Activated T-helper 1 cell treated with anti-CD3 and anti-CD28 coated beads, Interleukin-12 subunit alpha, Interleukin-12 subunit beta, Interleukin-2, Interleukin-4 antibody, amounts not matched to agents 30 ng/mL and 10 ng/mL and 1 ng/mL, durations not matched to agents 14 hours and 24 hours and 36 hours (primary cell): ENCODE measurements at places on chromosomes 13 and 19. TPM values are rescaled to one million over a fixed set of nuclear protein-coding genes. Genes with fewer than 3 reads are reported as not detected.

Gene ZNF432
- total RNA-seq = 12.5 and 15.0 TPM in 2 replicates

Gene HCST
- total RNA-seq = 58.5 and 62.2 TPM in 2 replicates

Gene FAM124A
- total RNA-seq = 0.67 and 0.91 TPM in 2 replicates

Gene TARM1
- total RNA-seq = not detected in 2 replicates

Gene SMIM24
- total RNA-seq = not detected in 2 replicates

DNA sequence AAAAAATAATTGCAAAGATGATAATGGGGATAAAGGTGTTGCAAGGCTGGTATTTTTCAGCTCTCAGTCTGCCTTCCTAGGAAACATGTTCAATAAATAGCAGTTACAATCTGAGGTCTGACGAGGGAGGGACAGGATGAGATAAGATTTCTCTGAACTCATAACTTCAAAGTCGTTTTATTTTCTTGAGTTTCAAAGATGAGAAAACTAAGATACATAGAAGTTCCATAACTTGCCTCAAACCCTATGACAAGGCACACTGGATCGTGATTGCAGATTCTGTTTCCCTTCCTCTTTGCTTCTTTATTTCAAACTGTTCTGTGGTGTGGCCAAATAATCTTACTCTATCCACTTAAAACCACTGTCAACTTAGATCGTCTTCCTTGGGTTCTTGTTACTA, 327.2 kb downstream of the GPC5 start:
- H3K36me3 ChIP-seq = no peaks in the 10 kb centered on the region
- no peaks in the 10 kb centered on the region for H3K27me3 ChIP-seq
- H3K27ac ChIP-seq = no peak overlapping the region
- H3K4me1 ChIP-seq = no peaks in the 10 kb centered on the region
- no peak overlapping the region for H3K4me3 ChIP-seq
- no peak for DNase-seq

DNA sequence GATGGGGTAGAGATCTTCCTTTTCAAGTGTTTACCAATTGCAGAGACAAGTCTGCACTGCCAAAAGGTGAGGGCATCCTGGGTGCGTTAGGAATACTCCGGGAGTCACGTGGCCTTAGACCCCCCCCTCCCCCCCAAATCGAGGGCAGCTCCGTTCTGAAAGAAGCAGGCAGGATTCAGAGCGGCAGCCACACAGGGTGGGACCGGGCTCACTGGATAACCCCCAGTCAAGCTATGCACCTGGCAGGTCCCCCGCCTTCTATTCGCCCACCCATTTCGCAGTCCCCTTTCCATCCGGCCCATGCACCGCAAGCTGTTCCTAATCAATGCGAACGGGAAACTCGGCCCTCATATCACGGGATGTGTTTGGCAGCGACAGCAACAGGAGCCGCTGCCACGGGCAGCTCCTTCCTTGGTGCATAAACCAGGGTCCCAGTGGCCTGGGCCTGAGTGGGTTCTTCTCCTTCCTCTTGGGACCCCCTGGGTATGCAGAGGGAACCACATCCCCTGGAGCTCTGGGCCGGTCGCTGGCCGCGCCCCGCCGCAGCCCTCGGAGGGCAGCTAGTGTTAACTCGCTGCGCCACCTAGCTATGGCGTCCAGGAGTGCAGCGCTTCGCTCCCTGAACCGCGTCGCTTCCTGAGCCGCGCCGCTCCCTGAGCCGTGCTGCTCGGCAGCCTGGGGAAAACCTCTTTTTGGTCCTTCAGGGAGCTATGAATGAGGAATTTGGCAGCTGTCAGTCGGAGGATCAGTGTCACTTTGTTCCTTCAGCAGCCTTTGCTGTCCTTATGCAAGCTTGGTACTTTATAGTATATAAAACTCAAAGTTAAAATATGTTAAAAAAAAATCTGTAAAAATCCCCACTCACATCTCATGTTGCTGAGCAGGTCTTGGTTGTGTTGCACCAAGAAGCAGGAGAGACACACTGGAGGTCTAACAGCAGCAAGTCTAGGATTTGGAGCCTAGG, 41.4 kb downstream of the LYL1 start:
- H3K27ac ChIP-seq = no peak overlapping the region
- peak overlapping the region; percentile 62 for H3K4me3 ChIP-seq
- peaks cover 25% of the 10 kb centered on the region for H3K27me3 ChIP-seq

GRCh38 chr19:30228835-30229524, 143.2 kb upstream of the ZNF536 start:
- H3K36me3 ChIP-seq = peaks cover 7% of the 10 kb centered on the region
- peaks cover 52% of the 10 kb centered on the region for H3K27me3 ChIP-seq
- H3K27ac ChIP-seq = no peak overlapping the region
- peaks cover 20% of the 10 kb centered on the region for H3K4me1 ChIP-seq

DNA sequence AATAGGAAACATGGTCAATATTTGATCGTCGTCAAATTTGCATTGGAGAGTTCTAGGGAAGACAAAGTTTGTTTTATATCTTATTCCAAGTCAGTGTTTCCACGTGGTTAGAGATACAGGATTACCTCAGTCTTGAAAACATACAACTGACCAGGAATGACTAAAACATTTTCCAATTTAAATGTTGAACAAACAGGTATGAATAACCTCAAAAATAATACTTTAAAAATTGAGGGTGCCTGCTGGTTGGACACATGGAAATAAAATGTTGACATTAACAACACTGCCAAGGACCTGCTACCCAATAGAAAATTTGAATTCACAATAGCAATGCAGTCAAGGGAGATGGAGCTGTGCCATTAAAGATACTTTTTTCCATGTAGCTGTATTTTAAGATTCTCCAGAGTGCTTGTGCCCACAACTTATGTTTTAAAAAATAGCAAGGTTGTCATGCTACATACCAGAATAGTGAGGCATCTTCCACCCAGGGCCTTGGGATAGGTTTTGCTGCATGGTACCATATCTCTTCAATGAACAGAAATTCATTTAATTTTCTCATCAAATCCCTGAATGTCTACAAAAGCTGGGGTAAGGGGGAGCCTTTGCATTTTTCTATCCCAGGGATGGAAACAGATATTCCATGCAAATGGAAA, 260.8 kb downstream of the EFNB2 start:
- H3K4me3 ChIP-seq = no peak overlapping the region
- H3K27me3 ChIP-seq = no peaks in the 10 kb centered on the region
- no peak for DNase-seq
- H3K36me3 ChIP-seq = no peaks in the 10 kb centered on the region

GRCh38 chr19:4970558-4971423, 1.9 kb downstream of the KDM4B start:
- DNase-seq = no peak
- H3K4me1 ChIP-seq = peaks cover 43% of the 10 kb centered on the region
- peaks cover 16% of the 10 kb centered on the region for H3K36me3 ChIP-seq
- no peaks in the 10 kb centered on the region for H3K27me3 ChIP-seq
- H3K27ac ChIP-seq = peak overlapping the region; percentile 76

- peak overlapping the region; percentile 67 for H3K4me3 ChIP-seq
- H3K4me1 ChIP-seq = peaks cover 21% of the 10 kb centered on the region
- H3K27ac ChIP-seq = no peak overlapping the region
- H3K36me3 ChIP-seq = no peaks in the 10 kb centered on the region
Measured at GRCh38 chr19:3094601-3095440, 659 bp downstream of the GNA11 start.

- peak overlapping the region; percentile 73 for H3K27ac ChIP-seq
- H3K36me3 ChIP-seq = peaks cover 14% of the 10 kb centered on the region
- no peak overlapping the region for H3K4me3 ChIP-seq
- no peaks in the 10 kb centered on the region for H3K27me3 ChIP-seq
- H3K4me1 ChIP-seq = peaks cover 60% of the 10 kb centered on the region
Measured at GRCh38 chr19:19445288-19445687, 39.8 kb downstream of the GATAD2A start.

DNA sequence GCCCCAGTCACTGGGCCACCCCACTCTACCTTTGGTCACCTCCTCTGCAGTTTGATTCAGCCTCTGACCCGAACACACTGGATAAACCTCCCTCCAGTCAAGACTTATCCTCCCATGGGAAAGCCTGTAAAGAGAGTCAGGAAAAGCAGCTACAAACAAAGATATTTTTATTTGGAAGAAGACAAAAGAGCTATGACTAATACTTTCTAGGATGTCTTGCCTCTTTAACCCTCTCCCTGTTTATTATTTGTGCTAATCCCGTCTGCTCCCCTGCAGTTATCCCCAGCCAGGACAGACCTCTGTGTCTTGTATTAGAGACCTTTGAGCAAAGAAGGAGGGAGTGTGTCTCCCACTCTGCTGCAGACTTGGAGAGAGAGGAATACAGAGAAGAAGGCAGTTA, 178.3 kb downstream of the EFNB2 start:
- no peak overlapping the region for H3K4me3 ChIP-seq
- no peak overlapping the region for H3K27ac ChIP-seq
- H3K27me3 ChIP-seq = no peaks in the 10 kb centered on the region
- no peaks in the 10 kb centered on the region for H3K4me1 ChIP-seq
- DNase-seq = no peak

DNA sequence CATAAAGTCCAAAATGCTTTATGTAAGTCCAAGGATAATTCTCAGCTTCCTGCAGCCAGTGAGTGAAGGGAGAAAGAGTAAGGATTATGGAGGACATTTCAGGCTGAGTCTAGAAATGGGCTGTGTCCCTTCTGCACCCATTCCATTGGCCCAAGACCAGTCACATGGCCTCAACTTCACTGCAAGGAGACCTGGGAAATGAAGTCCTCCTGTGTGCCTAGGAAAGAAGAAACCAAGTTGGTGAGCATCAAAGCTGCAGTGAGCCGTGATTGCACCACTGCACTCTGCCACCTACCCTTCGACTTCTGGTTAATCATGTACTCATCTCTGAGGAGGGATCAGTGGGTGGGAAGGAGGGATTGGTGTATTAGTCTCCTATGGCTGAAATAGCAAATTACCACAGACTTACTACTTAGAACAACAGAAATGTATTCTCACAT, 3.6 kb upstream of the CD37 start:
- DNase-seq = peak; percentile 56
- H3K4me3 ChIP-seq = no peak overlapping the region
- peak overlapping the region; percentile 14 for H3K27ac ChIP-seq
- H3K36me3 ChIP-seq = peaks cover 9% of the 10 kb centered on the region
- peaks cover 79% of the 10 kb centered on the region for H3K4me1 ChIP-seq
